ENCODE measurements at places on chromosomes 12 and 14. TPM values are rescaled to one million over a fixed set of nuclear protein-coding genes. Genes with fewer than 3 reads are reported as not detected.

The SERPINA9 gene
- total RNA-seq: 1.8 TPM

The ACSM4 gene
- not detected for total RNA-seq

DNA sequence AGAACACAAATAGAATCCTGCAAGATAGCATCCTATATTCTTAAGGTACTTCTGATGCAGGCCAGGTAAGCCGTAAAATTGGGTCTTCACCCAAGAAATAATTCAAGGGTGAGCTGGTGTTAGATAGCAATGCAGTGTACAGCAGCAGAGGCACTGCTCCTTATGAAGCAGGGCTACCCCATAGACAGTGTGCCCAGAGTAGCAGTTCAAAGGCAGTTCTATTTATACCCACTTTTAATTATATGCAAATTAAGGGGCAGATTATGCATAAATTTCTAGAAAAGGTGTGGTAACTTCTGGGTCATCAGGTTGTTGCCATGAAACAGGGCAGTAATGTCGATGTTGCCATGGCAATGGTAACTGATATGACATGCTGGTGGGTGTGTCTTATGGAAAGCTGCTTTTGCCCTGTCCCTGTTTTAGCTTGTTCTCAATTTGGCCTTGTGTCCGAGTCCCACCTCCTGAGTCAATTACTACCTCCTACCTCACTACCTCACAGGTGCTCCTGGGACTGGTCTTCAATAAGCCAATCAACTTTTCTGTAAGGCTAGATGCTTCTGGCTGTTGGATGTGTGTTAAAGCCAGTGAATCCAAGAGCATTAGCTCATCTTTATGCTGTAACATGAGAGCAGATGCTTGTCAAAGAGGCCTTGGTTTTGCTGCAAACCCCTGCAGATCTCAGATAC is 61.0 kb downstream of the PPM1A start:
- no peaks in the 10 kb centered on the region for H3K27me3 ChIP-seq
- no peaks in the 10 kb centered on the region for H3K36me3 ChIP-seq
- no peak for DNase-seq
- no peak overlapping the region for H3K27ac ChIP-seq

The RPGRIP1 gene
- total RNA-seq: not detected

GRCh38 chr14:35352274-35353233 is 52.0 kb downstream of the NFKBIA start:
- H3K27ac ChIP-seq: no peak overlapping the region
- no peak for DNase-seq
- no peaks in the 10 kb centered on the region for H3K27me3 ChIP-seq
- H3K4me3 ChIP-seq: no peak overlapping the region
- H3K4me1 ChIP-seq: peaks cover 20% of the 10 kb centered on the region

The TPH2 gene
- not detected for total RNA-seq

The SLC5A8 gene
- 0.38 TPM for total RNA-seq

The FAM161B gene
- 3.5 TPM for total RNA-seq

The NPFF gene
- total RNA-seq: not detected

DNA sequence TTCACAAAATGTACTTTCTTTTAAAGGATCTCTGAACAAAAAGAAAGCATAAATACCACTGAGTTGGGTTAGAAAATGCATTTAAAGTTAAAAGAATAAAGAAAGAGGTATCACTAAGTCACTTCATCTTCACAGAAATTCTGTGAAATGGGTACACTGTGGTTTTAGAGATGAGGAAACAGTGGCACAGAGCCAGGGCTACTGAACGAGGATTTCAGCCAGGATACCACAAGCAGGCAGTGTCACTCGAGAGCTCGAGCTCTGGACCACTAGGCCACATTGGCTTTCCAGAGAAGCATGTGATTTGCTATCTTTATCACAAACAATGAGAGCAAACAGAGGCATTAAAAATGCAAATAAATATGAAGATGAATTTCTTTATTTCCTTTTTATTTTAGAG is 51.0 kb downstream of the WDHD1 start:
- no peak for DNase-seq
- no peaks in the 10 kb centered on the region for H3K4me1 ChIP-seq
- no peaks in the 10 kb centered on the region for H3K27me3 ChIP-seq
- H3K4me3 ChIP-seq: no peak overlapping the region

GRCh38 chr14:35940291-35940690 is 114.2 kb downstream of the BRMS1L start:
- H3K4me1 ChIP-seq: no peaks in the 10 kb centered on the region
- DNase-seq: no peak
- no peak overlapping the region for H3K4me3 ChIP-seq
- H3K27ac ChIP-seq: no peak overlapping the region
- H3K36me3 ChIP-seq: no peaks in the 10 kb centered on the region
